ENCODE measurements at places on chromosomes 16 and 17.

- no peak for DNase-seq
Observed at GRCh38 chr16:80202831-80203413, 337.9 kb upstream of the DYNLRB2 start.

GRCh38 chr16:69707920-69708683 is 18.3 kb downstream of the NQO1 start:
- no peak for DNase-seq

- no peak for DNase-seq
Observed at GRCh38 chr16:31698901-31699300, 171.2 kb downstream of the AHSP start.

GRCh38 chr16:14029658-14030057 is 41.5 kb upstream of the MRTFB start:
- no peak for DNase-seq

DNA sequence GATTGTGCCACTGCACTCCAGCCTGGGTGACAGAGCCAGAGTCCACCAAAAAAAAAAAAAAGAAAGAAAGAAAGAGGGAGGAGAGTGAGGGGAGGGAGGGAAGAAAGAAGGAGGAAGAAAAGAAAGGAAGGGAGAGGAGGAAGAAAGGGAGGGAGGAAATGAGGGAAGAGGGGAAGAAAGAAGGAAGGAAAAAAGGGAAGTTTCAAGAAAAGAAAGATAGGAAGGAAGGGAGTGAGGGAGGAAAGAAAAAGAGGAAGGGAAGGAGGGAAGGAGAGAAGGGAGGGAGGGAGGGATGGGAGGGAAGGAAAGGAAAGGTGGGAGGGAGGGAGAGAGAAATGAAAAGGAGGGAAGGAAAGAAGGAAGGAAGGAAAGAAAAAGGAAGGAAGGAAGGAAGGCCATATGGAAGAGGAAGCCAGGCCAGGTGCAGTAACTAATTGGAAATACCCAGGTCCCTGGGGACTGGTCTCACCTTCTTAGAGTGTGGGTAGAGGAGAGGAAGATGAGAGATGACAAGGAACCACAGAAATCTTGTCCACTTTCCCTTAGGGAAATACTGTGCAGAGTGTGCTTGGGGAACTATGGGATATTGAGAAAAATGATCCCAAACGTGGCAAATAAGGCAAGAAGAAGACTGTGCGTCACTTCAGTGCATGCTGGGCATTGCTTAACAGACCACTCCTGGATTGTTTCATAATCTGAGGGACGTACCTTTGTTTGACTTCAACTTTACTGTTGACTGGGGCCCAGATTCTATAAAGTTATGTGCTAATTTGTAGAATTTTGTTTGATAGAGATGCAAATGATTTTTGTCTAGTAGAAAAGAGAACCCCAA is 15.1 kb upstream of the CSNK2A2 start:
- DNase-seq: no peak

DNA sequence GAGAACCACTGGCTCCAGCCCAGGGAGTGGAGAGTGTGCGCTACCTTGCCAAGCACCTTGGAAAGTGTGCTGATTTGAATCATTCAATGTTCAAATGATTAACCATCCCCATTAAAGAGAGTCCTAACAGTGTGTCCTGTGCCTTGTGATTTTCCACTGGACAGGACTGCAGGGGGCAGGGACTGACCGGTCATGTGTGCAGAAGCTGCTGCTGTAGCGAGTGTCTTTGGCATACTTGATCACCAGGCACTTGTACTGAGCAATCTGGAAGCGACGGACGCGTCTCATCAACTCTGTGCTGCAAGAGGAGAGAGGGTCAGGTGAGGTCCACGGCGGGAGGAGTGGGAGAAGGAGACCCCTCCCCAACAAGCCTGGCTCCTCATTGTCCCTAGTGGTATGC is 2.0 kb downstream of the TK1 start:
- no peak for DNase-seq

GRCh38 chr16:56985962-56986360 is 3.4 kb upstream of the NLRC5 start:
- DNase-seq: no peak

DNA sequence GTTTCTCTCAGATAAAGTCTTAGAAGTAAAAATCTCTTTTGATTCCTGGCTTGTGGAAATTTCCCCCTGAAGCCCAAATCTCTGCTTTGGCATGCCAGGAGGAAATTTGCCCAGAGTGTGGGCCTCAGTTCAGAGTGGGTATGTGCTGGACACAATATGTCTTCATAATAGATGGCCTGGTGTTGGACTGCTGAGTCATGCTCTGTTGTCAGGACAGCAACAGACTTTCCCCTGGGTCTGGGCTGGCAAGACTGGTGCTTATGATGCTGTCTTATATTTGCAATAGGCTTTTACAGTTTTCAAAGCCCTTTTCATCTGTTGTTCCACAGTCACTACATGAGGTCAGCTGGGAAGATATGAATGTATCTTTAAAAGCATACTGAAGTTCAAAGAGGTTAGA is 57.0 kb downstream of the SHISA9 start:
- no peak for DNase-seq
